Breast epithelium (tissue), 4 donors: ENCODE measurements at places on chromosomes 2 and 18. TPM values are rescaled to one million over a fixed set of nuclear protein-coding genes. Genes with fewer than 3 reads are reported as not detected.

GRCh38 chr2:169184074-169184473 lies 114.7 kb downstream of the DHRS9 start:
- DNase-seq: no peak
- H3K4me1 ChIP-seq: no peaks in the 10 kb centered on the region
- H3K27me3 ChIP-seq: no peaks in the 10 kb centered on the region

The CTLA4 gene
- total RNA-seq: 0.64 TPM

- no peak overlapping the region for H3K27ac ChIP-seq
- DNase-seq: no peak
- H3K4me3 ChIP-seq: no peak overlapping the region
- no peaks in the 10 kb centered on the region for H3K36me3 ChIP-seq
Observed at GRCh38 chr2:242098445-242099128, 229.1 kb downstream of the RTP5 start.

- DNase-seq: no peak
- no peak overlapping the region for H3K27ac ChIP-seq
- H3K4me3 ChIP-seq: no peak overlapping the region
- no peaks in the 10 kb centered on the region for H3K36me3 ChIP-seq
- H3K27me3 ChIP-seq: no peaks in the 10 kb centered on the region
- no peaks in the 10 kb centered on the region for H3K4me1 ChIP-seq
Observed at GRCh38 chr2:192960945-192961344, 766.2 kb upstream of the TMEFF2 start.

- DNase-seq: no peak
- no peaks in the 10 kb centered on the region for H3K36me3 ChIP-seq
- H3K4me3 ChIP-seq: no peak overlapping the region
- no peaks in the 10 kb centered on the region for H3K27me3 ChIP-seq
- no peaks in the 10 kb centered on the region for H3K4me1 ChIP-seq
Observed at GRCh38 chr2:170217778-170218251, 39.9 kb downstream of the MYO3B start.

GRCh38 chr2:183671233-183671632 lies 547.0 kb downstream of the NUP35 start:
- H3K36me3 ChIP-seq: no peaks in the 10 kb centered on the region
- no peak for DNase-seq
- H3K4me1 ChIP-seq: no peaks in the 10 kb centered on the region
- no peak overlapping the region for H3K4me3 ChIP-seq
- no peaks in the 10 kb centered on the region for H3K27me3 ChIP-seq
- H3K27ac ChIP-seq: no peak overlapping the region

GRCh38 chr2:189556526-189556925 lies 24.1 kb downstream of the SLC40A1 start:
- peak overlapping the region; percentile 64 for H3K27ac ChIP-seq
- no peak overlapping the region for H3K4me3 ChIP-seq
- DNase-seq: no peak

The SCYGR2 gene
- not detected for total RNA-seq

- H3K27ac ChIP-seq: no peak overlapping the region
- H3K4me3 ChIP-seq: no peak overlapping the region
- no peaks in the 10 kb centered on the region for H3K27me3 ChIP-seq
- DNase-seq: no peak
- no peaks in the 10 kb centered on the region for H3K4me1 ChIP-seq
Observed at GRCh38 chr2:159564081-159564480, 52.3 kb downstream of the BAZ2B start.

GRCh38 chr18:73340135-73340977 lies 472.6 kb upstream of the NETO1 start:
- H3K4me3 ChIP-seq: no peak overlapping the region
- no peaks in the 10 kb centered on the region for H3K27me3 ChIP-seq
- DNase-seq: no peak
- H3K36me3 ChIP-seq: no peaks in the 10 kb centered on the region
- no peaks in the 10 kb centered on the region for H3K4me1 ChIP-seq

GRCh38 chr2:55743583-55743982 lies 49.9 kb upstream of the PNPT1 start:
- no peaks in the 10 kb centered on the region for H3K27me3 ChIP-seq
- H3K4me1 ChIP-seq: no peaks in the 10 kb centered on the region
- no peak overlapping the region for H3K27ac ChIP-seq
- H3K36me3 ChIP-seq: no peaks in the 10 kb centered on the region

- no peaks in the 10 kb centered on the region for H3K27me3 ChIP-seq
- no peak overlapping the region for H3K27ac ChIP-seq
- no peak for DNase-seq
- no peak overlapping the region for H3K4me3 ChIP-seq
- no peaks in the 10 kb centered on the region for H3K4me1 ChIP-seq
Observed at GRCh38 chr2:4465671-4466070, 762.3 kb downstream of the DCDC2C start.

The SOX11 gene
- 0.15 TPM for total RNA-seq

GRCh38 chr2:23757686-23758433 lies 169.1 kb downstream of the ATAD2B start:
- no peaks in the 10 kb centered on the region for H3K27me3 ChIP-seq
- H3K4me3 ChIP-seq: no peak overlapping the region
- H3K4me1 ChIP-seq: no peaks in the 10 kb centered on the region
- no peaks in the 10 kb centered on the region for H3K36me3 ChIP-seq
- no peak for DNase-seq
- H3K27ac ChIP-seq: no peak overlapping the region

DNA sequence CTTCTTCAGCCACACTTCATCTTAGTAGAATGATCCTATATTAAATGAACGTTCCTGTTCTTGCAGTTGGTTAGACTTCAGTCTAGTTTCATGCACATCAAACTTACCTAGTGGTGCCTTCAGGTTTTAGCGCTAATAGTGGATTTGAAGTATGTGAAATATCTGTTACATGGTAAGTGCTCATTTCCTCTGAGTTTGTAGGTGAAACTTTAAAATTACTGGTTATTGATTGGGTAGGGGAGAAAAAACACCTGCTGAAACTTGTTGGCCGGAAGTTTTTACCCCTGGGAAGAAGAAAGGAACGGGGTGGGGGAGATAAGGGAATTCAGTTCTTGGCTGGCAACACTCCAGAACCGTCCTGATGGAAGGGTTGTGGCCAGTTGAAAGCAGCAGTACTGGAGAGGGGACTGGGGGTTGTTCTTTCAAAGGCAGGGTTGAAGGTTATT lies 112.8 kb downstream of the SPTBN1 start:
- no peaks in the 10 kb centered on the region for H3K27me3 ChIP-seq
- DNase-seq: no peak
- H3K4me3 ChIP-seq: no peak overlapping the region
- H3K36me3 ChIP-seq: no peaks in the 10 kb centered on the region

DNA sequence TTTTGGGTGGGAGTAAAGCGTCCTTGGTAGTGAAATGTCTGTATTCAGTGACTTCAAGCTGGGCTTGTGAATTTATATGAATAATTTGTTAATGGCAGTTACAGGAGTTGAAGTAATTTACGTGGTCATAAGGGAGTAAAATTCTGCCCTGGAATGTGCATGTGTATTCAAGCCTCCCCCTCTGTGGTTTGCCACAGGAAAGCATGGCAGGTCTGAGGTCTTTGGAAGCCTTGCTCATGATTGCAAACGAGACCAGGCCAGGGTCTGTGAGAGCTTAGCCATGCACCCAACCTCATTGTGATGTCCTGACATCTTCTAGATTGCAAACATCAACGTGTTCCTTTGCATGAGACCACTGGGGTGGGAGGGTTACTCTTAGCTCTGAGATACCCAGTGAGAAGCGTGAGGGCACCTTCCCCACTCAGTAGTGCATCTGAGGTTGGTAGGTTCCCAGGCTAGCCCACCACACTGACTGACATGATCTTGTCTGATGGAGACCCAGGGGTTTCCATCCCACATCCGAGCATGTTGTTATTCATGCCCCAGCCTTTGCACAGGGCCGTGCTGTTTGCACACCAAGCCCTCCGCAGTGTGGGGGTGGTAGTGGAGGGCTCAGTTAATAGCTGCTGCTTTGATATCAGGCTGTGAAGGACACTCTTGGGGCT lies 216.5 kb downstream of the KLHL29 start:
- H3K4me1 ChIP-seq: no peaks in the 10 kb centered on the region
- no peak for DNase-seq
- H3K27ac ChIP-seq: no peak overlapping the region

DNA sequence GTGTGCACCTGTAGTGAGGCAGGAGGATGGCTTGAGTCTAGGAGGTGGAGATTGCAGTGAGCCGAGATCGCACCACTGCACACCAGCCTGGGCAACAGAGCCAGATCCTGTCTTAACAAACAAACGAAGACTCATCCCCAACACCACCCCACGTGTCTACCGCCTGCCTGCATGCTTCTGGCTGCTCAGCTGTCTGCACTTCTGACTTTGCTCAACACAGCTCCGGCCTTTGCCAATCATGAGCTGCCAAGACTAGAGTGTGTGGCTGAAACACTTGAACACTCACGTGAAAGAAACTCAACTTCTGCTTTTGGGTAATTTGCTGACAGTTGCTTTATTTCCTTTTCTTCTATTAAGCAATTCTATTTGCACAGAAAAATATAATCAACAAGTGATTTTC lies 32.1 kb upstream of the SP3 start:
- H3K4me1 ChIP-seq: no peaks in the 10 kb centered on the region
- H3K4me3 ChIP-seq: no peak overlapping the region
- H3K36me3 ChIP-seq: no peaks in the 10 kb centered on the region
- peak overlapping the region; percentile 65 for H3K27ac ChIP-seq
- peak; percentile 57 for DNase-seq
- no peaks in the 10 kb centered on the region for H3K27me3 ChIP-seq

The IL1F10 gene
- total RNA-seq: not detected

The PLGLB2 gene
- 4.0 TPM for total RNA-seq

The SLC9A4 gene
- not detected for total RNA-seq

The CHRNA1 gene
- total RNA-seq: not detected

DNA sequence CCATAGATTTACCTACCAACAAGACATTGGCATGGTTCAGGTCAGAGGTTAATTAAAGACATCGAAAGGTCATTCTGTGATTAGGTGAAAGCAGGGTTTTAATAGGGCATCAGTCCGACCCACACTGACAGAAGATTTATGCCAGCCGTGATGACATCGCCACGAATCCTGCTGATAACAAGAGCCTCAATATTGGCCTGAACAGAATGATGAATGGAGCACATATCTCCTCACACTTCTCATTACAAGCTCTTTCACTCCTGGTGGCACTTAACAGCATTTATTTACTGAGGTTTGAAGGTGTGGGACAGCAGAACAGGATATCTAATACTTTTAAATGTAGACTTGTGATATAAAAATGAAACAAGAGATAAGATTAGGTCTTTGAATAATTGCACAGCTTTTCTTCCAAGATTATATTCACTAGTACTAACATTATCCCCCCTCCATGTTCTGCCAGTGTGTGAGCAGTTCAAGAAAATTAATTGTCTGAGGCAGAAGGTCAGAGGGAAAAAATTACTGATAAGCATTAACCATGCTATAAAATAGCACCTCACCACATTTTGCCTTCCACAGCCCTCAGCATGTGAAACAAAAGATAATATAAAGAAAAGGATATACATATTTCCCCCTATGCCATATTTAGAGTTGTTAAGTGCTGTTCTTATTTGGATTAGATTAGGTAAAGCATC lies 23.1 kb upstream of the INSIG2 start:
- no peaks in the 10 kb centered on the region for H3K27me3 ChIP-seq
- H3K4me1 ChIP-seq: no peaks in the 10 kb centered on the region
- H3K27ac ChIP-seq: no peak overlapping the region

- no peaks in the 10 kb centered on the region for H3K27me3 ChIP-seq
- H3K4me3 ChIP-seq: no peak overlapping the region
- H3K4me1 ChIP-seq: no peaks in the 10 kb centered on the region
- no peak overlapping the region for H3K27ac ChIP-seq
- no peak for DNase-seq
- no peaks in the 10 kb centered on the region for H3K36me3 ChIP-seq
Observed at GRCh38 chr2:236073246-236073645, 94.9 kb downstream of the GBX2 start.

- no peaks in the 10 kb centered on the region for H3K27me3 ChIP-seq
- no peaks in the 10 kb centered on the region for H3K36me3 ChIP-seq
- no peak overlapping the region for H3K4me3 ChIP-seq
- no peaks in the 10 kb centered on the region for H3K4me1 ChIP-seq
Observed at GRCh38 chr2:231940795-231941194, 14.6 kb upstream of the NPPC start.

The IL18RAP gene
- total RNA-seq: 1.4 TPM

GRCh38 chr2:46776687-46777327 lies 138.8 kb downstream of the MCFD2 start:
- no peaks in the 10 kb centered on the region for H3K36me3 ChIP-seq
- H3K27ac ChIP-seq: no peak overlapping the region
- no peak for DNase-seq
- no peaks in the 10 kb centered on the region for H3K27me3 ChIP-seq
- peaks cover 21% of the 10 kb centered on the region for H3K4me1 ChIP-seq

DNA sequence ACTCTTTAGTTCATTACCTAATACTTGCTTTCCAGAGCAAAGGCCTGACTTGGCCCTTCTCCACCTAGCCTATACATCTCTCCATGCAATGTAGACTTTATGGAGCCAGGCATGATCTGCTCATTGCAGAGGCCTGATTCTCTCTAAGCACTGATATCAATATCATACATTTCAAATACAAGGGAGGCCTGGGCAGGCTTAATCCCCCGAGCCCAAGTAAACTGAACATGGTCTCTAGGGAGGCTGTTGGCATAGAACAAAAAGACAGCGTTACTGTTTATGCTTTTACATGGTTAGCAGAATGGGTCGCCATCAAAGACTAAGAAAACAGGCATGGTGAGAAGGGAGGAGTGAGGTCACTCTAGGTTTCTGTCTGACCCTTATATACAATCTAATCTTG lies 695.1 kb downstream of the ZEB2 start:
- H3K4me1 ChIP-seq: no peaks in the 10 kb centered on the region
- no peaks in the 10 kb centered on the region for H3K36me3 ChIP-seq
- H3K27me3 ChIP-seq: no peaks in the 10 kb centered on the region
- no peak overlapping the region for H3K27ac ChIP-seq
